ENCODE measurements at places on chromosomes 7 and 10.
A peak's percentile ranks its signal among the peaks of the same experiment; 100 is the strongest.

DNA sequence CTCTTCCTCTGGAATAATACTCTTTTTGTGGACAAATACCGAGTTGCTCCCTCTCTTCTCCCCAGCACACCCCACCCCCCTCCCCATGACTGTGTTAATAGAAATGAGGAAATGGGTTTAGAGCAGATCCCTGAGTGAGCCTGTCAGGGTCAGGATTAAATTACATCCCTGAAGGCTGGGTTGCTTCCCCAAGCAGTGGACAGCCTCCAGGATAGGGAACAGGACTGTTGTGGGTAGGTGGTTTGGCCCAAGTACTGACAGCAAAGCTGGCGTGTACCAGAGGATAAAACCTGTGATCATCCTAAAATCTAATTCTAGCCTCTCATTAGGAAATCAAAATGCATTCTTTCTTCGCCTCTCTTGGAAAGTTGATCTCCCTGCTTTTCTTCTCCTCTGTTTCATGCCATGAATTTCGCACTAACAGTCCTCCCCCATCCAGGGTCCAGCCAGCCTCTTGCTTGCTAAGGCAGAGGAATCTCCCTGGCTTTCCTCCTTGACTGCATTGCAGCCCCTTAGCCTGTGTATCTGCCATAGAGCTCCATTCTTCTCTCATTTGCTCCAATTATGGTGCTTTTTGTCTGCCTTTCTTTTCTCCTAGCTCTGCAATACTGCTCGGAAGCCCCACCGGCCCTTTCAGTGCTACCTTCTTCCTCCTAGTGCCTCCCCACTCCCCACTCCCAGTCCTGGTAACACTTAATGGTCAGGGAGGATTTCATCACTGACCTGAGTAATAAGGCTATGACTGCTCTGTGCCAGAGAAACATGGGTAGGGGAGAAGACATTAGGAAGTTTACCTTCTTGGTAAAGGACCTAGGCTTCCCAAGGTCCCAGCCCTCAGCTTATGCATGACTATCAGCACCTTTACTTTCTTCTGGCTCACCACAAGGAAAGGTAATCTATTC lies 8.4 kb downstream of the LRRC4 start:
- DNase-seq, result no peak

GRCh38 chr10:16843252-16843870 lies 26.1 kb upstream of the RSU1 start:
- no peak for DNase-seq

DNA sequence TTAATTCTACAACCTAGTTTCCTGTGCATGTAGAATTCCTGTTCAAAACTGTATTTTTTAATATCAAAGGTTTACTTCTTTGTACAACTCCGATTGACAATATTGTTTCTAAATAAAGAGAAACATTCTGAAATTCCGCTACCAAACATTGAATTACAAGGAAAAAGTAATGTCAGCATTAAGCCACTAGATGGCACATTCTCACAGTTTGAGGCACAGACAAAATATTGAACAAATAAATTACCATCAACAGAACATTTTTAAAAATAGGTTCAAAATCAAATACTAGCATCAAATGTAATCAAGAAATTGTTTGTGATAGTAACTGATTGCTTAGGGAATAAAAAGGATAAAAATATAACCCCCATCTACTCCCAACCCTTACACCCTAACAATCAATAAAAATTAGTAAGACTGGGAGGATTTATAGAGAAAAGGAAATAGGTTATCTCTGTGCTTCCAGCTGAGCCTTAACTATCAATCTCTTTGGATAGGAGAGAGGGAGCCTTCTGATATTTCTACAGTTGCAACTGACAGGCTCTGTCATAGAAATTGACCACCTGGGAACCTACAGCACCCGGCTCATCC lies 86.6 kb upstream of the C7orf33 start:
- no peak for DNase-seq

GRCh38 chr7:44631458-44632115 lies 25.2 kb downstream of the OGDH start:
- DNase-seq, result no peak

DNA sequence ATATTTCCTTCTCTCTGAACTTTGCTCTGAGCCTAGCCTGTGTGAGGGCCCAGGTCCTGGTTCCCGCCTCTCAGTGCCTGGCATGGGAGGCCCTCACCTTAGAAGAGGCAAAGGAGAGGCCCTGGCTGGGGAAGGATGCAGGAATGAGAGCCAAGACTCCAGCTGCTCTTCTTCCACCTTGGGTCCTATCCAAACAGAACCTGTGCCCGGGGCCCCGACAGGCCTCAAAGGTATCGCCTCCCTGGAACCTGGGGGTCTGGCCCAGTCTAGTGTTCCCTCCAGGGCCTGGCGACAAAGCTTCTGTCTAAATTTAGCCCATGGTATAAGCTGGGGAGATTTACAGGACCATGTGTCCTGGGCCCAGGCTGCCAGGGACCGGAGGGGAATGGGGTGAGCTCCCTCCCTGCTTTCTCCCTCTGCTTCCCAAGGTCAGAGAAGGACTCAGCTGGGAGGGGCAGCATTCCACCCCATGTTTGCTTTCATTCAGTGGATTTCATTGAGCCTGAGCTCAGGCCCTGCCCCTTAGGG lies 12.0 kb upstream of the CRHR2 start:
- peak; percentile 61 for DNase-seq

DNA sequence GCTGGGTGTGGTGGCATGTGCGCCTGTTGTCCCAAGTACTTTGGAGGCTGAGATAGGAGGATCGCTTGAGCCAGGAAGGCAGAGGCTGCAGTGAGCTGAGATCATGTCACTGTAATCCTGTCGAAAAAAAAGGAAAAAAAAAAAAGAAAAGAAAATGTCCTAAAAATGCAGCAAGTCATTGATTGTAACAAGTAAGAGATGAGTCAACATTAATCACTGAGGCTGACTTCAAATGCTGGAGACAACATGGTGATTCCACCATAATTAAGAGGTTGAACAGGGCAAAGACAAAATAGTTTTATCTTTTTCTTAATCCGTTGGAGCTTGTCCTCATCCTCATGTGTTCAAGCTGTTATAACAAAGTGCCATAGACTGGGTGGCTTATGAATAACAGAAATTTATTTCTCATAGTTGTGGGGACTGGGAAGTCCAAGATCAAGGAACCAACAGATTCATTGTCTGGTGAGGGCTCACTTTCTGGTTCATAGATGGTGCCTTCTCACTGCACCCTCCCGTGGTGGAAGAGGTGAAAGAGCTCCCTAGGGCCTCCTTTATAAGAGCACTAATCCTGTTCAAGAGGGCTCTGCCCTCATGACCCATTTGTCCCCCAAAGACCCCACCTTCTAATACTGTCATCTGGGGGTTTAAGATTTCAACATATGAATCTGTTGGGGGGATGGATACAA lies 60.3 kb downstream of the TBXAS1 start:
- peak; percentile 18 for DNase-seq

- DNase-seq, result peak; percentile 14
Observed at GRCh38 chr7:116952635-116953371, 498 bp upstream of the ST7 start.

GRCh38 chr10:45673074-45673648 lies 589 bp upstream of the ZFAND4 start:
- DNase-seq, result no peak
